PC-3 (cell line): ENCODE measurements at places on chromosomes 6 and 20. TPM values are rescaled to one million over a fixed set of nuclear protein-coding genes. Genes with fewer than 3 reads are reported as not detected.

DNA sequence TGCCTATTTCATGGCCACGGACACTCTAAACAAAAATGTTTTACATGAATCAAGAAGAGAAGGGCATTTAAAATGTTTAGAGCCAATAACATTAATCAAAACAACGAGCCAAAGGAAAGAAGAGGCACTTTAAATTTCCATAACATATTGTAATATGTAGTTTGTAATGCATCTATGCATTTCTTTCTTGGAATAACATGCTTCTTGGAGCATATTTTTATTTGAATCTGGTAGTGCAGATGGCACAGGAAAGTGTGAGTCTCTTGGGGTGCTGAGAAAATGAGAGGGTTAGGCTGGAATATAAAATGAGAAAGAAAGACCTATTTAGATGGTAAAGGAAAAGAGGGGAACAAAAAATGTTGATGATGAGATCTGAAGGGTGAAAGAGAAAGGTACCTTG, 305.4 kb downstream of the BTBD3 start:
- H3K4me3 ChIP-seq: no peak overlapping the region
- H3K27ac ChIP-seq: no peak overlapping the region
- H3K36me3 ChIP-seq: no peaks in the 10 kb centered on the region
- peaks cover 35% of the 10 kb centered on the region for H3K27me3 ChIP-seq
- no peaks in the 10 kb centered on the region for H3K4me1 ChIP-seq

DNA sequence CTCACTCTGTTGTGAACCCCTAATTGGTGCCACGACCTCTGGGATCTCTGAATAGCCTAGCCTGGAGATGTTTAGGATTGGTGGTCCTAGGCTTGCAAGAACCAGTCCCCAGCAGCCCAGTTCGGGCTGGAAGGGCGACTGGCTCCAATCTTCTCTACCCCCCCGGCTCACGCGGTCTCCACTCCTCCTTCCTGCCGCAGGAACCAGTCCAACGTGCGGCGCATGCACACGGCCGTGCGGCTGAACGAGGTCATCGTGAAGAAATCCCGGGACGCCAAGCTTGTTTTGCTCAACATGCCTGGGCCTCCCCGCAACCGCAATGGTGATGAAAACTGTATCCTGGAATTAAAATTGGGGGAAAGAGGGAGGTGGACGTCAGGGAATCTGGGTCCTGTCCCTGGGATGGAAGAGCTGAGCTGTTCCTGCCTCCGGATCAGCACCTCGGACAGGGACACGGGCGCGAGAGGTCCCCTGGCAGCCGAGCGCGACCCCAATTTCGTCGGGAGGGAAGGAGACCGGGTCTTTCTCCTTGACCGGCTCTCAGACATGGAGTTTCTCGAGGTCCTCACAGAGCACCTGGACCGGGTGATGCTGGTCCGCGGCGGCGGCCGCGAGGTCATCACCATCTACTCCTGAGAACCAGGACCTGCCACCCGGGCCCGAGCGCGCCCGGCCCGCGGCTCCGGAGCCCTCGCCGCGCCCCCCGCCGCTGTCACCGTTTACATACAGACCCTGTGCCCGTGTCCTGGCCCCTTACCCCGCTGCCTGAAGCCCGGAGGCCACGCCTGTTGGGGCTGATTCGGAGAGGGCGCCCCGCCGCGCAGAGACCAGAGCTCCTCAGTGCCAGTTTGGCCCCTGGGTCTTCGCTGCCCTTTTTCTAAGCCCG, 28.2 kb downstream of the SLC12A5 start:
- peaks cover 10% of the 10 kb centered on the region; the same call in 1 of the 2 replicates for H3K36me3 ChIP-seq
- no peaks in the 10 kb centered on the region for H3K27me3 ChIP-seq
- no peak overlapping the region for H3K4me3 ChIP-seq
- H3K4me1 ChIP-seq: no peaks in the 10 kb centered on the region
- H3K27ac ChIP-seq: no peak overlapping the region

- no peak overlapping the region for H3K27ac ChIP-seq
- no peak for DNase-seq
- no peaks in the 10 kb centered on the region for H3K36me3 ChIP-seq
- peaks cover 14% of the 10 kb centered on the region; the same call in 1 of the 2 replicates for H3K4me1 ChIP-seq
- H3K4me3 ChIP-seq: no peak overlapping the region
- H3K27me3 ChIP-seq: no peaks in the 10 kb centered on the region
These were observed 103.4 kb upstream of the FOXA2 start for GRCh38 chr20:22687676-22688349.

Gene LGSN
- total RNA-seq: not detected in 2 replicates

DNA sequence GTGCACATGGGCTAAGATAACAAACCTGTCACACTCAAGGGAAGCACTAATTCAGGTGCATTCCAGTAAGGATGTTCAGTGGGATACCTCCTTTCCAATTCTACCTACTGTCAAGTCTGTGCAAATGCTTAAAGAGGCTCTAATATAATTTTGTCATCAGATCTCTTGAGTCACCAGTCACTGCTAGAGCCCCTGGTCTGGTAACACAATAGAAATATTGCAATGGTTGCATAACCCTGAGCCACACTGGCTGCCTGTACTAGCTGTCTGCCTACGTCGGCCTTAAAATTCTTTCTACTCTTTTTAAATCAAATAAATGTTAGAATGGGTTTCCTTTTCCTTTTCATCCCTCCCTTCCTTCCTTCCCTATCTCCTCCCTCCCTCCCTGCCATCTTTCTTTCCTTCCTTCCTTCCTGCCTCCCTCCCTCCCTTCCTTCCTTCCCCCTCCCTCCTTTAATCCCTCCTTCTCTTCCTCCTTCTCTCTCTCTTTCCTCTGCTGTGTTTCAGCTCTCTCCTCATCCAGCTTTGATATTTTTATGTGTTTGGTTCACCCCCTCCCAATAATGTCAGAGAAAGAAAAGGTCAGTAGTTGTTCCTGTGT, 28.1 kb upstream of the OLIG3 start:
- DNase-seq: no peak
- peaks cover 39% of the 10 kb centered on the region for H3K27me3 ChIP-seq
- no peaks in the 10 kb centered on the region for H3K4me1 ChIP-seq
- H3K27ac ChIP-seq: no peak overlapping the region

- H3K4me1 ChIP-seq: no peaks in the 10 kb centered on the region
- H3K27ac ChIP-seq: no peak overlapping the region
- no peak overlapping the region for H3K4me3 ChIP-seq
These were observed 368.2 kb downstream of the EPM2A start for GRCh38 chr6:145367149-145367548.

DNA sequence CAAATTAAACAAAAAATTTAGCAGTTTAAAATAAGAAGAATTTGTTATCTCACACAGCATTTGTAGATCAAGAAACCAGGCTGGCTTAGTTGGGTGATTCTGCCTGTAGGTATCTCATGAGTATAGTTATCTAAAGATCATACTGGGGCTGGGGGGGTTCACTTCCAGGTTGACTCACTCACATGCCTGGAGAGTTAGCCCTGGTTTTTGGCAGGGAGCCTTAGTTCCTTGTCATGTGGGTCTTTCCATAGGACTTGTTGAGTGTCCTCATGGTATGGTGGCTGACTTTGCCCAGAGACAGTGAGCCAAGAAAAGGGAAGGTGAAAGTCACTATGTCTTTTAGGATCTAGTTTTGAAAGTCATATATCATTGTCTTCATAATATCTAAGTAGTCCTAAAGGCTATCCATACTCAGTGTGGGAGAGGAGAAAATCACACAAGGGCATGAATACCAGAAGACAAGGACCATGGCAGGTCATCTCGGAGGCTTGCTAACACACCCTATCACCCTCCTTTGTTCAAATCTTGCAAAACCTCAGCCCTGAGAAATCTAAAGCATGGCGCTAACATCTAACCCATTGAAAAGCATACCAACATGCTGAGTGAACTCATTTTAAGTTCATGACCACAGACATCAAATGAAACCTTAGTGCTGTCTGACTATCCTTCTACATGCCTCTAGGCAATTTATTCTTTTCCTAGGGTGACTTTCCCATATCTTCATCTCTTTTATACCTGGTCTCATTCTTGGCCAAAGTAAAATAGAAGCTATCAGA, 39.2 kb downstream of the CYP24A1 start:
- H3K27ac ChIP-seq: peak overlapping the region; percentile 91
- peaks cover 50% of the 10 kb centered on the region for H3K4me1 ChIP-seq
- no peaks in the 10 kb centered on the region for H3K27me3 ChIP-seq
- DNase-seq: peak; percentile 98

- H3K27ac ChIP-seq: no peak overlapping the region
- H3K27me3 ChIP-seq: no peaks in the 10 kb centered on the region
- no peak overlapping the region for H3K4me3 ChIP-seq
- no peaks in the 10 kb centered on the region; the same call in 1 of the 2 replicates for H3K36me3 ChIP-seq
These were observed 73.4 kb downstream of the FAM229B start for GRCh38 chr6:112160745-112161144.

GRCh38 chr6:24589334-24589733, 56.7 kb downstream of the KIAA0319 start:
- DNase-seq: no peak
- no peak overlapping the region for H3K4me3 ChIP-seq
- H3K27ac ChIP-seq: no peak overlapping the region
- no peaks in the 10 kb centered on the region for H3K36me3 ChIP-seq
- no peaks in the 10 kb centered on the region for H3K27me3 ChIP-seq
- no peaks in the 10 kb centered on the region for H3K4me1 ChIP-seq

- DNase-seq: no peak
- no peaks in the 10 kb centered on the region for H3K27me3 ChIP-seq
- H3K27ac ChIP-seq: no peak overlapping the region
These were observed 137.9 kb upstream of the THBS2 start for GRCh38 chr6:169391473-169392071.

DNA sequence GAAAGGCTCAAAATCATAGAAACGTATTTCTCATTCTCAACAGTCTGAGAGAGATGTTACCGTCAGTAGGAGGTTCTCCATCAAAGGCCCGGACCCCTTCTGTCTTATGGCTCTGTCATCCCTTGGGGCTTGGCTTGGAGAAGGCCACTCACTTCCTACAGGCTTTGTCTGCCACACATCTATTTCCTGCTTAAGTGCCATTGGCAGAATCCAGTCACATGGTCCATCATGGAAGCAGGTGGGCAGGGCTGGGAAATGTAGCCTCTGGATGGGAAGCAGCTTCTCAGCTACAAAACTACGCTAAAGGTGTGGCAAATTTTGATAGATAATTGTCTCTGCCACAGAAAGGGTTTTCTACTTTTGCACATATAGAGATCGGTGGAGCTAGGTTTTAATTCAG, 12.6 kb upstream of the ZFP64 start:
- no peak overlapping the region for H3K27ac ChIP-seq
- H3K27me3 ChIP-seq: no peaks in the 10 kb centered on the region
- no peak for DNase-seq
- H3K4me3 ChIP-seq: no peak overlapping the region
- H3K36me3 ChIP-seq: no peaks in the 10 kb centered on the region

Gene CDSN
- 0.55 and 0.81 TPM in 2 replicates for total RNA-seq

DNA sequence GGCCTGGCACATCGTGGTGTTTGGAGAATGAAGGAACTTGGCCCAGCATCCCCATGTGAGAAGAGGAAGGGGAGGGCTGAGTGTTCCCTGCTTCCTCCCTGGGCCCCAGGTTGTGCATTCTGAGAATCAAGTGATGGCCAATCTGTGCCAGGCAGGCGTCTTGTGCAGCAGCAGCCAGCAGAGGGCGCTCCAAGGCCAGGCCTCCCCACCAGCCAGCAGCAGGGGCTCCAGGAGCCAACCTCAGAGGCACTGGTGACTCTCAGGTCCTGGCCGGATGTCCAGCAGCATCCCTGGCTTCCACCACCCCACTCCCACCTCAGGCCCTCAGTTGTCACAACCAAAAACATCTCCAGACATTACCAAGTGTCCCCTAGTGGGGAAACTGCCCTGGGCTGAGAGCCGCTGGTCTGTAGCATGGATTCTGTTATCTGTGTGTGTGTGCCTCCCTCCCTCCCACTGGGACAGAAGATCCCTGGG, 192.0 kb downstream of the PREX1 start:
- H3K4me3 ChIP-seq: no peak overlapping the region
- no peaks in the 10 kb centered on the region for H3K27me3 ChIP-seq
- no peaks in the 10 kb centered on the region for H3K36me3 ChIP-seq
- H3K27ac ChIP-seq: no peak overlapping the region
- DNase-seq: peak; percentile 64
- H3K4me1 ChIP-seq: peaks cover 10% of the 10 kb centered on the region; the same call in 1 of the 2 replicates

Gene ORC3
- 17.0 and 25.7 TPM in 2 replicates for total RNA-seq

DNA sequence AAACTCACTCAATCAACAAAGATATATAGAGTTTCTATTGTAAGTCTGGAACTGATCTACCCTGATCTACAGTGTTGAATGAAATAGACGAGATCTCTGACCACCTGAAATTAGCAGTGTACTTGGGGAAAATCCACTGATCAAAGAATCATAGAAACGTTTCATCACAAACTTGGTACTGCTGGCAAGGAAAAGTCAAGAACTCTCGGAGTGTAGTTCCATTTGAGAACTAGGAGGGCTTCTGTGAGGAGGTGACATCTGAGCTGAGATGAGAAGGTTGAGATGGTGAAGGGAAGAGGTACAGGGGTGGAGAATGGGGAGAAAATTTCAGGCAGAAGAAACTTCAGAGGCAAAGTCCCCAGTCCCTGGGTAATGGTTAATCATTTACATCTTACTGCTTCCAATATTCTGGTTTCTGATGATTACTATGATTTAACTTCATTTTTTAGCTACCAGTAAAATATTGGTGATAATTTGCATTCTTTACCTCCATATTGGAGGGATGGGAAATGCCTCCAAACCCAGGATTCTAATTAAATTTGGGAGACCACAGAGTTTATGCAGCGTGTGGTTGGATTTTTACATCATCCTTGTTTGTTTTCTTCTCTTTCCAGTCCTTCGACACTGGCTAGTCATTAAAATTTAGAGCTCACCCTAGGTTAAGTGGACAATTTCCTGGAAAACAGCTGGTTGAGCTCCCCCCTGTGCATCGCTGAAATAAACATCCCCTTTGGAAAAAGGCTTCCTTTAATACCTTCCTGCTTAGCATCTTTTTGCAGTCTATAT, 191.9 kb downstream of the BCAS1 start:
- peaks cover 9% of the 10 kb centered on the region for H3K4me1 ChIP-seq
- no peak for DNase-seq
- no peak overlapping the region for H3K27ac ChIP-seq
- no peaks in the 10 kb centered on the region for H3K27me3 ChIP-seq
- no peaks in the 10 kb centered on the region for H3K36me3 ChIP-seq

Gene BCAS4
- total RNA-seq: 49.9 and 56.9 TPM in 2 replicates

DNA sequence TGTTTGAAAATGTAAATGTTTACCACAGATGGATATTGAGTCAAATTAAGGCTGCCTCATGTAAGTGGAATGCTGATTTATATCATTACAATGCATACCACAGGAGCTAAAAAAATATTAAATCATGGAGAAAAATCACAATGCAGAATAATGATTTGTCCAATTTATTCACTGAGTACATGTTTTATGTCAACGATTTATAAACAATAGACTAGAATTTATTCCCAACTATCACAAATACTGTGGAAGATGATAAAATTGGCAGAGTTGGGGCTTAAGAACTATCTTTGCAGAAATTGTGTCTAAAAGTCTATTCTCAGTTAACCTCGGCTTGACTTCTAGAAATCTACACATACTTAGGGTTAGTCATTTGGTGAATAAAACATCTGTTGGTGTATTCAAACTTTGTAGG, 472.1 kb upstream of the MARCKS start:
- no peak overlapping the region for H3K4me3 ChIP-seq
- H3K36me3 ChIP-seq: no peaks in the 10 kb centered on the region
- H3K4me1 ChIP-seq: no peaks in the 10 kb centered on the region; the same call in 1 of the 2 replicates
- H3K27ac ChIP-seq: no peak overlapping the region
- peak; percentile 33 for DNase-seq
- no peaks in the 10 kb centered on the region for H3K27me3 ChIP-seq
